ENCODE measurements at places on chromosomes 7 and 10.

GRCh38 chr7:31110331-31111108 is 58.4 kb downstream of the ADCYAP1R1 start:
- no peak for DNase-seq

- no peak for DNase-seq
These were observed 93.5 kb downstream of the CTBP2 start for GRCh38 chr10:125066764-125067450.

- peak; percentile 57 for DNase-seq
These were observed 81.6 kb upstream of the SAMD8 start for GRCh38 chr10:75029857-75030256.

- DNase-seq, result no peak
These were observed 99.8 kb downstream of the CCDC71L start for GRCh38 chr7:106561151-106561550.

DNA sequence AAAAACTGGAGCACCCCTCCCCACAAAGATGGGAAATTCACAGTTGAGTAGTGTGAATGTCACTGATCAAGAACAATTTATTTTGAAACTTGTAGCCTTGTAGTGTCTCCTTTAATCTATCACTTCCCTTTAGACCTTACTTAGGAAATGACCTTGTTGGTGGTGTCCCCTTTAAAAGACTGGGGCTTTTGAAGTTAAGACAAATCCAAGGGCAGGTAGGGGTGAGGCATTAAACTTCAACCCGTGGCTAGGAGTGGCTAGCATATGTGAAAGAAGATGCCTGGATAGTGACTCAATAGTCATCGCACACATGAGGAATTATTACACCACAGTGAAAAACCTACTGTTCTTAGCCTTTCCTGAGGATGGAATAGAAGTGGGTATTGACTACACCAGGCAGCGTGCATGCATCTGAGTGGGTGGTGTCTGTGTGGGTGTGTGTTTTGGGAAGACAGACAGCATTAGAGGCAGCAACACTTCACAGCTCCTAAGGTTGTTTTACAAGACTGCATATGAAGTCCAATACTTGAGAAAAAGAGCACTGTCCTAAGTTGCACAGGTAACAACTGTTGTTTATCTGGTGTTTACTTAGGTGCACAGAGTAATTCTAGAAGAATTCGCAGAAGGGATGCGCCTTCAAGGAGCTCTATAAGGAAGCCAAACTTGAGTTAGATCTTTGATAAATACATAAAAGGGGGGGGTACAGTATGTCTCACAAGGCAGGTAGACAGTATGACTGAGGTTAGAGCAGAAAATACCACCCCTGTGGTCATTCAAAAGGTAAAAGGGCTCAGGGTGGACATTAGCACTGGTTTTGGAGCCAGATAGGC is 32.9 kb downstream of the ABLIM1 start:
- no peak for DNase-seq

GRCh38 chr7:15007507-15007906 is 105.0 kb upstream of the DGKB start:
- DNase-seq, result no peak

DNA sequence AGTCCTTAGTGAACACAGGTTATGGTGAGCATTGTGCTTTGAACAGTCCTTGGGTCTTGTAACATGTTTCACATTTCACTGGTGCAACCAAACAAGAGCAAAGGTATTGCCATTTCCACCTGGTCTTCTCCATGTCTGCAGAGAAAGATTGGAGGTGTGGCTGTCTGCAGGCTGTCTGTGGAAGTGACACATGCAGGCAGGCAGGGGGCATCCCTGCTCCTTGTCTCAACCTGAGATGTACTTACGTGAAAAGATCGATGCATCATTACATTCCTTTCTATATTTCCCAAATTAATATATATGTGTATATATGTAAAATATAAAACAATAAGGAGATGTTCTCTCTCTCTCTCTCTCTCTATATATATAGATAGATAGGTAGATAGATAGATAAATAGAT is 54.3 kb downstream of the LRRC18 start:
- no peak for DNase-seq

DNA sequence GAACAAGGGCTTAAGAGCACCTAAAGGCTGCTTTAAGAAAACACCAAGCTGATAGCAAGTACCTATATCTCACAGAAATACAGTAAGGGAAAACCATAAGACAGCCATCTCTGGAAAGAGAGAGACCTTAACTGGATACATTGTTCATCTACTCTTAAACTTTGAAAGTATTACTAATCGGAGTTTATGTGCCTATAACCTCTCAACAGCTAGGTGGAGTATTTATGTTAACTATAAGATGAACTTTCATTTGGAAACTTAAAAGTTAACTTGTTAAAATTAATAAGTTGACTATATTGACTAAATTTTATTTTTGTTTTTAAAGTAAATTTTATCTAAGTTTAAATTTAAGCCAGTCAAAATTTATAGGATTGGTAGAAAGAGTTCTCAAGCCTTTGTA is 90.6 kb downstream of the USP6NL start:
- no peak for DNase-seq

DNA sequence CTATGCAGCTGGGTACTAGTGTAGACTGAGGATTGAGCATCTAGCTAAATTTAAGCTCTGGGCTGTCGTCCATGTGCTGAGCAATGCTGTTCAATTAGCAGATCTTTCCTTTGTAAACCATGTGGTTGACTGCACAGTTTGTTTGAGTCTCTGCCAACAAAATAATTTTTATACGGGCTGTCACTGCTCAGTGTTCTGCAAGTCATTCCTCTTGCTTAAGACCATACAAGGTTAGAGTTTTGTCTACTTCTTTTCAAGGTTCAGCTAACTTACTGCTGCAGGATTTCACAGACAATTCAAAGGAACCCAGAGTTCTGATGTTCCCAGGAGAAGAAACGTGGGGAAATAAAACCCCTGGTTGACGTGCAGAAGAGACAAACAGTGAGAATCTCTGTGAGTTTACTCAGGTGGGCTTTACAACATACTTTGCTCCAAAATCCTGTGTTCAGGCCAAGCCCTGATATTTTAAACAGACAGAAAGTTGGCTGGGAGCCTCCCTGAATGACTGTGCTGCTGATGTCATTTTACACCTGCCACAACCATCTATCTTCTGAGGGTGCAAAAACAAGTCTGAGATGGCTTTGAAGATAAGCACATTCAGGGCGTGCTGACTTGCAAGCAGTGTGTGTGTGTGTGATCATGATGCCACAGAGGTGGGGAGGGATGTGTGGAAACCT is 177.1 kb upstream of the SVIL start:
- DNase-seq, result no peak

DNA sequence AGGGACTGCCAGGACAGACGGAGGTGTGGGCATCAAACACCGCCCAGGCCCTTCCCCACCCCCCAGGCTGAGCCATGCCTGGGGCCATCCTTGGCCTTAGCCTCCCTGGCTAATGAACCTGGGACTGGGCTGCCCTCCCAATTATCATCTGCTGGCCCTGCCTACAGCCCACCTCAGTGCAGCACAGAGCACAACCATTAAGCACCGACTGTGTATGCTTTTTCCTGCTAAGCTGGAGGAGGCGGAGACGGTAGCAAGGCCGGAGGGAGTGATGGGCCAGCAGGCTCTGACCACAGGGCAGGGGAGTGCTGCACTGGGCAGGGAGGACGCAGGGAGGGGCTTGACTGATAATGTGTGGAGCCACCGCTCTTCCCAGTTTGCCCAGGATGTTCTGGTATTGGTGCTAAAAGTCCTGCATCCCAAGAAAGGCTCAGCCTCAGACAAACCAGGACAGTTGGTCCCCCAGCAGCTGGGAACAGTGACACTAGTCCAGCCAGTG is 72.0 kb downstream of the C10orf143 start:
- DNase-seq, result no peak

- DNase-seq, result no peak
These were observed 35.2 kb upstream of the FZD1 start for GRCh38 chr7:91228927-91229558.

DNA sequence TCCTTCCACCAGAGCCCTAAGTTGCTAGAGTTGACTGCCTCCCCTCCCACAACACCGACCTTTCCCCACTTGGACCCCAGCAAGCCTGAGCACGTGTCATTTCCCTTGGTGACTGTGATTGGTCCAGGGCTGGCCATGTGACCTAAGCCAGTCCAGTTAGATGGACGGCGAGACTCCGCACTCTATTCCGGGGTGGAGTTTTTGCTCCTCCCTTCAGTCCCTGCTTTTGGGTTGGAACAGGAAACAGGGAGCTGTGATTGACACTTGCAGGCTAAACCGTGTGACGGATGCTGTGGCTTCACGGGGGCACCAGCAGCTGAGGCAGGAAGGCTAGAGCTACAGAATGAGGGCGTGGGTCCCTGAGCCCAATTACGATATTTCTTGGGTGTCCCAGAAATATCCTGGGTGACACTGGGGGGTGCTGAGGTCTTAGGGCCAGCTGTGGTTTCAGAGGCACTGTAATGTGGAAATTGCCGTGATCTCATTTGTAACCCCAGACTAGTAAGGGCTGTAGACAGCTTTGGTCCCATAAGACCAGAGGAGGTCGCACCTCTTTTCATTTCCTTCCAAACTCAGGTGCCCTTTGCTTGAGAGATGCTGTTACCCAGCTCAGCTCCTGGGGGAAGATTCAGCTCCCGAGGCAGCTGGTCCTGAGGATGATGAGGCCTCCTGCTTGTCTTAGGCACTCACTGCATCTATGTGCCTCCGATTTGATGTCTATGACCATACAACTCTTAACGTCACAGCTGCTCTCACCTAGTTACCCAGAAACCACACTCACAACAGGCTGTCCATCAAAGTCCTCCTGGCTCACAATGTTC is 102.7 kb upstream of the NPTX2 start:
- no peak for DNase-seq

DNA sequence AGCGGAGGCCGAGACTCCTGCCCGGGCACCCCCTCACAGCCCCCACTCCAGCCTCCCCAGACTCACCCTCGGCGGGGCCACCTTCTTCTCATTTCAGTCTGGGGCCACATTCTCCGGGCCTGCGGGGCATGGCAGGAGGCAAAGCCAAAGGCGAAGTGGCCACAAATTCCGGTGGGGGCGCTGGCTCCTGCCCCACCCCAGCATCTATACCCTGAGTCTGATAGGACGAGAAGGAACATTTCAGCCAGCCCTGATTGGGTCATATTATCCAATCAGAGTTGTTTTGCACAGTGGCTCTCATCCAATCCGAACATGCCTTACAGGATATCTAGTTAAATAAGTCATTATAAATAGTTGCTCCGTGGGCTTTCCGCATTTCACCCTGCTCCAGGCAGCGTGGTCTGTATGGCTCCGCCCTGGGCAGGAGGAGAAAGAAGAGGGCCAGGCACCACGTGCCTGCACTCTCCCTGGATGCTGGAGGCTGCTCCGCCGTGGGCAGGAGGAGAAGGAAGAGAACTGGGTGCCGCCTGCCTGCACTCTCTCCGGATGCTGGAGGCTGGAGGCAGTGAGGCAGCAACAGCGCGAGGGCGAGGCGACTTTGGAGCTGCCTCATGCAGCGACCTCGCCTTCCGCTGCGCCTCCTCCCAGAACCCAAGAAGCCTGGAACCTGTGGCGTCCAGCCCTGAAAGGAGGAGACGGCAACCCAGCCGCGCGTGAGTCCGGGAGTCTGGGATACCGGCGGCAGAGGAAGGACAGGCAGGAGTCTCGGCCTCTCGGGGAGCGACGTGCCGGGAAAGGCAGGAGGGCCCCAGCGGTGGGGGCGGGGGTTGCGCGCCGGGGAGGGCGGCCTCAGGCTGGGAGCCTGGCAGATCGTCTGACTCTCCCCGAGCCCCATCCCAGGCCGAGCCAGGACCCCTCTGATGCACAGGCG is 162.9 kb downstream of the ZNF33B start:
- no peak for DNase-seq

- DNase-seq, result no peak
These were observed 431.6 kb upstream of the NPVF start for GRCh38 chr7:25659841-25660240.

- DNase-seq, result no peak
These were observed 124.6 kb downstream of the LRRTM3 start for GRCh38 chr10:67050415-67050814.

DNA sequence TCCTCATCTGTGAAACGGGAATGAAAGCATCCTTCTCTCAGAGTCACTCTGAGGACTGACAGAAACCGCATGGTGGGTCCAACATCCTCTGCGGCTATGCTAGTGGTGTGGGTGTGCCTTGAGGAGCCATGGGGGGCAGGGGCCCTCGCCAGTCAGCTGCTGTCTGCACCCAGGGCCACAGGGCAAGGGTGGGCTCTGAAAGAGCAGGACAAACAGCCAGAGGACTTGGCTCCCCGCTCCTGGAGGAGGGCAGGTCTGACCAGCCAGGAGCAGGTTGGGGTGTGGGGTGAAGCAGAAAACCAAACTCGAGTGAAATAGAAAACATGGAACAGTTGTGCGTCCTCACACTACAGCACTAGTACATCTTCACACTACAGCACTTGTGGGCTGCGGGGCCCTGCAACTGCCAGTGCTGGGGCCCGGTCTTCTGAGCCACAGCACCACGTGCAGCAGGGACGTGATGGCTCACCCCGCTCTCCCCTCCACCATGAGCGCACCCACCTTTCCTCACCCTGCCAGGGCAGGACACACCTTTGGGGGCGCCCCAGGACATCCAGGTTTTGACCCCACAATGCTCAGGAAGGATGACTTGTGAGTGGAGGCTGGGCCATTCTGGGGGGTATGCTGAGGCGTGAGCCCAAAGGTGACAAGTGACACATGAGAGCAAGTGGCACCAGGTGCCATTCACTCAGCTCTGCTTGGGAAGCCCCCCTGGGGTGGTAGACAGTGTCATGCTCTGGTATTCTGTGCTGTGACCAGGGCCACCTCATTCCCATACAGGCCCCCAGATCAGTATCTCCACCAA is 96.1 kb upstream of the RET start:
- no peak for DNase-seq

Data from NCI-H2171 (cell line).